ENCODE measurements at places on chromosomes 3 and 15.

GRCh38 chr15:39589815-39590644 lies 9.2 kb downstream of the THBS1 start:
- DNase-seq: no peak

GRCh38 chr3:126268866-126269265 lies 88.3 kb downstream of the KLF15 start:
- no peak for DNase-seq

DNA sequence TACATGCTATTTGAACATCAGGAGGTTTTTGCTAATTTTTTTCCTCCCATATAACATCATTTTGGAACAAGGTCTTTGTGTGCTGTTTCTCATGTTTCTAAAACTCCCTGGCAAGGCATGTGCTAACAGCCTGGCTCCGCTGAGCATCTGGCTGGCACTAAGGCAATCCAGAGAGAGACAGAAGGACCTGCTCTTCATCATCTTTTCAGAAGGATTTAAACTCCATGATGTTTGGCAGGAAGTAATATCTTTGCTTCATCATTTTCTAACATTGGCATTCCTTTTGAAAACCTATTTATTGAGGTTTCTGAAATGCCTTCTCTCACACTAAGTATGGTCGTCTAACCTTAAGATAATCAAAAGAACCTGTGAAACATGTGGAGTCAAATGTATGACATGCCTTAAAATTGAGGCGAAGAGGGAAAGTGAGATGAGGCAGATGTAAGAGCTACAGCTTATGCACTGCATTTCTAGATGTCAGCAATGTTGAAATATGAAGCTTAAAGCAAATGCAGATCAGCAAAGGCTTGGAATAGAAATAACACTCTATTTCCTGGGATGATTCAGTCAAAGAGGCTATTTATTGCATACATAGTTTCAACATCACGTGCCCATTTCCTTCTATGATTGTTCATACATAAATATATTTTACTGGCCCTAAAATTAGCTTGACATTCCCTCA lies 592.0 kb downstream of the ZNF385D start:
- DNase-seq: no peak

DNA sequence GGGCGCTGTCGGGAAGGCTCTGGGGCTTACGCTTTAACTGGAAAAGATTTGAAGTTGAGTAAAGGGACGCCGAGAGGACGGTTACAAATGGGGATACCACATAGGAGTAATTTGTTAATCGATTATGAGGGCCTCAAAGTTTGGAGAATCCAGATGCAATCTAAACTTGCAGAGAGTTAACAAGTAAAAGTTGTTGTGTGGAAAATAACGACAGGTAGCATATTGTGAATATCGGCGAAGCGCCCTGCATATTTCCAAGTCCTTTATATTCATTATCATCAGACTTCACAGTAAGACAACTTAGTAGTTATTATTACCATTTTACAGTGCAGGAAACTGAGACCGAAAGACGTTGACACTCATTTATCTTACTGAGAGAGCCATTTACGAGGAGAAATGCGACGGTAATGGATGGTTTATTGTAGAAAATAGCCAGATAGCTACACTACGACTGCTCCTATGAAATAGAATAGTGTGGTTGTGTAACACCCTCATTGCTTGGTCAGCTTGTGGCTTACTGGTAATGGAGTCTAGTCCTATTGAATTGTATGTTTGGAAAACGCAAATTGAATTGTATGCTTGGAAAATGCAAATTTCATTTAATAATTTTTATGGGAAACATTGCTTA lies 700 bp downstream of the MKRN2 start:
- no peak for DNase-seq

GRCh38 chr15:80480909-80481308 lies 76.7 kb downstream of the ARNT2 start:
- no peak for DNase-seq

GRCh38 chr3:126291537-126291936 lies 65.7 kb downstream of the KLF15 start:
- no peak for DNase-seq

DNA sequence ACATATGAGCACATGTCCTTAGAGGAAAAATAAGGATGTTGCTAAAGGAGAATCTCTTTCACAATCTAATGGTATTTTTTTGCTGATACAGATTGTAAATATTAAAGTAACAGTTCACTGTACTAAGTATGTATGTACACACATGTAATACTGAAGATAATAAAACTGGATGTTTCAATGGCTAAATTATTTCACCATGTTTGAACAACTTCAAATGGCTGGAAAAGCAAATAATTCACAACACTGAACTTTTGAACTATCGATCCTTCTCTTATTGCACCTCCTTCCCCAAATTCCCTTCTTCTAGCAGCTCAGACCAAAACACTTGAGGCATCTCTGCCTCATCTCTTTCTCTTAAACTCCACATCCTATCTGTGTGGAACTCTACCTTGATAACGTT lies 149.5 kb downstream of the EPHA3 start:
- DNase-seq: no peak
